ENCODE measurements at places on chromosomes 4 and X. TPM values are rescaled to one million over a fixed set of nuclear protein-coding genes. Genes with fewer than 3 reads are reported as not detected.

MAGEB1 gene
- not detected for total RNA-seq

PAK3 gene
- total RNA-seq: 0.11 TPM

DDX53 gene
- not detected for total RNA-seq

CLNK gene
- total RNA-seq: not detected

ERAS gene
- total RNA-seq: not detected

Data from foreskin keratinocyte (primary cell).